ENCODE measurements at places on chromosomes 5 and 9.

DNA sequence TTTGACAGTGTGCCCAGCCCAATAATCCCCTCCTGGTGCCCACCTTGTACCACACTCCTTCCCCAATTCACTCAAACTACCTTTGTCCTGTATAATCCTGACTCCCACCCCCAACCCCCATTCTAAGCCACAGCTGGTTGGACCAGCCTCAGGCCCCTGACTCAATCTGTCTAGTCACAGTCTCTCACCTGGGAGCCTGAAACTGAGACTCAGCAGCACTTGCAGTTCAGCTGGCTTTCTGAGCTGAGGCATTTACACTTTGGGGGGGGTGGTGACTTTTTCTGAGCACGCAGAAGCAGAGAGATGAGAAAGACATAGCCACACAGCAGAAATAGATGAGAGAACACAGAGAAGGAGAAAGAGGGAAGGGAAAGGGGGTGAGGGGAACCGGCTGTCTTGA, 247.3 kb downstream of the MAN2A1 start:
- DNase-seq, result peak; percentile 67

- no peak for DNase-seq
These were observed 323.8 kb downstream of the PRELID2 start for GRCh38 chr5:145511351-145511750.

- no peak for DNase-seq
These were observed 115.1 kb downstream of the BAAT start for GRCh38 chr9:101269591-101270283.

DNA sequence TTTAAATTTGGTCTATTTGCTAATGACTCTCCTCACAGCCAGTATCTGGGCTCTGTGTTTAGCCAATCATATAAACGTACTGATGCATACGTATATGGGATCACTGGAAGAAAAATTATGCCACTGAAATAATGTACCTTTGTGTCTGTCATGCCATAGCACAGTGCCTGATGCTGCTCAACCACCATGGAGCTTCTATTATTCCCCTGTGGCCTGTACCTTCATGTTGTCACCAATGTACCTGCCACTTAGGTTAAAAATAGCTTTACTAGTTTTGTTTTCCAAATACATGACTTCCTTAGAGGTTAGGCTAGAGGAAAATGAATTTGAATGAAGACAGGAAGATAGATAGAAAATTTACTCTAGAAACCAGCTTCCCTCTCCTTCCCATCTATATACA, 34.6 kb downstream of the HACD4 start:
- DNase-seq, result no peak

- DNase-seq, result no peak
These were observed 8.0 kb downstream of the VDAC1 start for GRCh38 chr5:133996683-133997252.

DNA sequence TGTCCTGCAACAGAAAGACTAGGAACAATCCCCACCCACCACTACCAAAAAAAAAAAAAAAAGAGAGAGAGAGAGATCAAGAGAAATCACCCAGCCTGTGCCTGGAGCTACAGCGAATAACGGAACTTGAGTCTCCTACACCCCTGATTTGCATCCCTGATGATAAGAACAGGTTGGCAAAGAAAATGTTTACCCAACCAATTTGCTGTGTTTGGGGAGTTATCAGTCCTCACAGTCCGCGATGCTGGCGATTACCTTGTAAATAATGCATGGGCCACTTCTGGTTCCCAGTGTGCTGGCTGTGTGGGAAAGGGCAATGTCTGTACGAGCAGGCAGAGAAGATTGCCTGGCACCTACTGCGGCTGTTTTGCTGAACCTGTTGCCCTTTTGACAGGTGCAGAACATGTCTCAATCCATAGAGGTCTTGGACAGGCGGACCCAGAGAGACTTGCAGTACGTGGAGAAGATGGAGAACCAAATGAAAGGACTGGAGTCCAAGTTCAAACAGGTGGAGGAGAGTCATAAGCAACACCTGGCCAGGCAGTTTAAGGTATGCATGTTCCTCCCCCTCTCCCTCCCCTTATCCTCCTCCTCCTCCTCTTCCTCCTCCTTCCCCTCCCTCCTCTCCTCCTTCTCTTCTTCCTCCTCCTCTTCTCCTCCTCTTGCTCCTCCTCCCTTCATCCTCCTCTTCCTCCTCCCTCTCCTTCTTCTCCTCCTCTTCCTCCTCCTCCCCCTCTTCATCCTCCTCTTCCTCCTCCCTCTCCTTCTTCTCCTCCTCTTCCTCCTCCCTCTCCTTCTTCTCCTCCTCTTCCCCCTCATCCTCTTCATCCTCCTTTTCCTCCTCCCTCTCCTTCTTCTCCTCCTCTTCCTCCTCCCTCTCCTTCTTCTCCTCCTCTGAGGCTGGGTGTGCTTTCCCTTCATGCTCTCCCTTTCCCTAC, 8.3 kb downstream of the OLFM1 start:
- no peak for DNase-seq

DNA sequence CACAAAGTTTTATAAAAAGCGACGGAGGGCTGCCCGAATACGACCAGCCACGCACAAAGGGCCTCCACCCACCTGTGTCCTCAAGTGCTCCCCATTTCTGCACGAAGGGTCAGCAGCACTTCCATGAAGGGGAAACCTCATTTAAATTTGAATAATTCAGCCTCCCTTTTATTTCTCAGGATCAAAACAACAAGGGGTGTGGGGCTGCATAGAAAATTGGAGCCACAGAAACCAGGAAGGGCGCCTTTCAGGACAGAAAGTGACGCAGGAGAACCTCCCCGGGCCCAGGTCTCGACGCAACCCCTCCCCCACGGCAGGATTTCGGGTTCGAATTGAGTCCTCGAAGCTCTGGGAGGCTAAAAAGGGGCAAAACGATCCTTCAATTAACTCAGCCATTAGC, 2.1 kb downstream of the NRARP start:
- no peak for DNase-seq

DNA sequence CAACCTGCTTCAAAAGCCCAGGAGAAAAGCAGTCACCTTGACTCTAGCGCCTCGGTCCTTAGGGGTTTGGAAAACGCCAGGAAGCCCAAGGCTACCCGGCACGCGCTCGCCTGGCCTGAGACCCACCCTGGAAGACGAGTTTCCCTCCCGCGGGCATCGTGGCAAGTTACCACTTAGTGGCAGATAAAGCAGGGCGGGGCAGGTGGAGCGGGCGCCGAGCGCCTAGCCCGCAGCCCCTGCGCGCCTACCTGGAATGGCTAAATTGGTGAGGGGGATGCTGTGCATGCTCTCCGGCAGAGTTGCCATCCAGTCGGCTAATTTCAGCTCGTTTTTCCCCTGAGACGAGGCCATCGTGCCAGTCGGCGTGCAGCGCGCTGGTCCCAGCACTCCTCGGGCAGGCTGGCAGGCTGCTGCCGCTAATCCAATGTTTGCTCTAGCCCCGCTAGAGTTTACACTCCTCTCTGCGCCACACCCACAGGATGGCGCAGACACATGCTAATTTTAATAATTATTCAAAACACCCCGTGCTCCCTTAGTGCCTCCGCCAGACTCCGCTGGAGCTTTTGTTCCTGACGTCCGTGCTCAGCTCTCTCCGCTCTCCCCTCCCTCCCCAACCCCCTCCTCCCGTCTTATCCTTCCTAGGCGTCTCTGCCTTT, at the start of gene PLCXD3:
Gene PLCXD3 (minus strand): TSS at position 426 of the 656 bp plus-strand sequence. CDS start 75 bp downstream, at position 351.
- DNase-seq, result no peak

GRCh38 chr5:90022711-90023053, 386.9 kb downstream of the CETN3 start:
- no peak for DNase-seq

DNA sequence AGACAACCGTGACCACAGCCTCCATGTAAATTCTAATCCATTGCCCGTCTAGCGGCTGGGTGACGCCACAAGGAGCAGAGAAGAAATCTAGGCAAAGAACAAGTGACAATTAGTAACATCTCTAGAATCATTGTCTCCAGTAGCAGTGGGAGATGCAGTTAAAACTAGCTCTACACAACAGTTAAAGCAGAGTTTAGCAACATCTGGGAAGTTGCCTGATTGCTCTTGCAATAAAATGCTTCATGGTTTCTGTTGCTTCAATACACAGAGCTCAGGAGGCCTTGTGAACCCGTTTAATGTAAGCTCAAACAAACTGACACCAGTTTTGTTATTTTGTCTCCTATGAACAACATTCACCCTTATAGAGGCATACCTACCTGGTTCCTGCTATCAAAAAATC, 369.8 kb upstream of the PDE4D start:
- no peak for DNase-seq

DNA sequence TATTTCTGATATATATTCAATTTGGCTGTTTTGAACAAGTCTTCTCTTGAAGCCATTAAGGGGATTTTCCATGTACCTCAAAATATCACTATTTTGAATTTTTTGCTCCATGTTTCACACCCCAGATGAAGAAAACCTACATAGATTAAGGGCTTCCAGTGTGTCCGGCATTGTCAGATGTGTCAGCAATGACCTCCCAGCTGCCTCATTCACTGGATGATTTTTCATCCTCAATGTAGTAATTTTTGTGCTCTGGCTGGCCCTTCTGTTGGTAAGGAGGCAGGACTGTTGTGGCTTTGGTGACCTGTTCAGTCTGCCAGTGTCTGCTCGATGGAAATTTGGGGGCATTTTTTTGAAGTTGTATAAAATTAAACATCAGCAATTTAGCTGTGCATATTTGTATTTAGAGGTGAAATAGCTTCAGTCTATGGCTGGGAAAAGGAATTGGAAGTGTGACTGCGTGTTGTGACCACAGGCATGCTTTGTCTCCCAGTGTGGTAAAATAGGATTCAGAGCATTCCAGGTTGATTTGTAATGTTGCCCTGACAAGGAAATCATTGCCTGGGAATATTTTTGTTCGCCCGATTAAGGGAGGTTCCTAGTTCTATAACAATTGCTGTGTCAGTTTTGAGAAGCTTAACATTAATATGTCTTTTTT, 312.4 kb downstream of the ARHGEF28 start:
- no peak for DNase-seq

DNA sequence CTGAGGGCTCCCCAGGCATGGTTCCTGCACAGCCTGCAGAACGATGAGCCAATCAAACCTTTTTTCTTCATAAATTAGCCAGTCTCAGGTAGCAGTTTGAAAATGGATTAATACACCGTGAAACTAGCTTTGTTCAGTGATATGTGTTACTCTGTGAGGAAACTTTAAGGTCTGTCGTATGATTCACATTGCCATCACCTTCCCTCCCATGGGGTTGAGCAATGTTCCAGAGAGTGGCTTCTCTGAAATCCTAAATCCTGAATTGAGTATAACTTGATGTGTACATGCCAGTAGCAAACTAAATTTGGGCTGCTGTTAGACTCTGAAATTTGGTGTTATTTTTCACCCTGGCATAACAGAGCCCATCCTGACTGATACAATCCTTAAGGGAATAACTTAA, 866.4 kb upstream of the C9orf72 start:
- DNase-seq, result no peak

GRCh38 chr5:72093824-72094223, 13.5 kb upstream of the MAP1B start:
- DNase-seq, result peak; percentile 4

DNA sequence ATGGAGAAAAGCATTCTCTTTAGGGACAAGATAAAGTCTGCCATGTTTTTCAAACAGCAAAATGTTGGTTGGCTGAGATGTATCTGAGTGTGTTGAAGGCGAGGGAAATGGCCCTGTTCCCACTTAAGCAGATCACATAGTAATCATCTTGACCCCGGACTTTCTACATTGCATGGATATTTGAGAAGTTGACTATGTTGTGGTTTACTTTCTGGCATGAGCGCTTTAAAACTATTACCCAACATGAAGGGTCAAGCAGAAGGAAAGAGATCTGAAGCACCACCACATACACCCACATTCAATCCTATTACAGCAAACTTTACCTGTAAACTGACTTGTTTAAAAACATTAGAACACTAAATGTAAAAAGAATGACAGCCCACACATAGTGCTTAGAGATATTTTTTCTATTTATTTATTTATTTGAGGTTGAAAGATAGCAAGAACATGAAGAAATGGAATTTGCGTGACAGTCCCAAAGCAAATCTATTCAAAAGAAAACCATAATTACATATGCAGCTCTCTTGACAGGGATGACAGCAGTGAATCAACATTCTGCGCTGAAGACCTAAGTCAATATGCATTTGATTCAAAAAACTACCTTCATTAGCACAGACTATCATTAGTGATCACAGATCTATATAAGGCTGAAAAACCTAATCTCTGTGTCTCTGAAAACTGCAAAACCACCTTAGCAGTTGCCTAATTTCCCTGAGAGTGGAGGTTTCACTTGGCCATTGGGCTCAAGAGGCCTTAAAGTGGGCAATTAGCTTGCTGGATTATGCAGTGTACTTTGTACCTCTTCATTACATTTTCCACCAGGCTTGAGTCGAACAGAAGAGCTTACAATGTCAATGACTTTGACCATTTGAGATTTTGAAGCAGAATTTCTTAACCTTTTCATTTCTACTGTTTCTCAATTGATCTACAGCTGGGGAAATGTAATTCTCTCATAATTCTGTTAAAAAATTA, 195.0 kb downstream of the PDE4D start:
- DNase-seq, result no peak

- no peak for DNase-seq
These were observed 39.5 kb downstream of the MACROH2A1 start for GRCh38 chr5:135359374-135360165.

DNA sequence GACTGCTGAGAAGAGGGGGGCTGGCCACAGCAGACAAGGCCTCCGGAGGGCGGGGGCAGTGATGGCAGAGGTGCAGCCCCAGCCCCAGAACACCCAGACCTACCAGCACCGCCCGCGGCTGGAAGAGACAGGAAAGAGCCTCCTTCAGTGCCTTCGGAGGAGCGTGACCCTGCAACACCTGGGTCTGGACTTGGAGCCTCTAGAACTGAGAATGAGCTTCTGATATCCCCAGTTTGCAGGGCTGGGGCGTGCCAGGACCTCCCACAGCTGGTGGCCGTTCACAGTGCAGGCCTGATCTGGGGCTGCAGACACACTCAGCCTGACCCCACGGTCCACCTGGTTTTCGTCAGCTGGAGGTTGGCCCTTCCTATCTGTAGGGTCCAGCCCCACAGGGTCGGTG, 9.1 kb downstream of the LCN10 start:
- no peak for DNase-seq

- DNase-seq, result no peak
These were observed 40.0 kb downstream of the DAPK1 start for GRCh38 chr9:87537625-87538024.

DNA sequence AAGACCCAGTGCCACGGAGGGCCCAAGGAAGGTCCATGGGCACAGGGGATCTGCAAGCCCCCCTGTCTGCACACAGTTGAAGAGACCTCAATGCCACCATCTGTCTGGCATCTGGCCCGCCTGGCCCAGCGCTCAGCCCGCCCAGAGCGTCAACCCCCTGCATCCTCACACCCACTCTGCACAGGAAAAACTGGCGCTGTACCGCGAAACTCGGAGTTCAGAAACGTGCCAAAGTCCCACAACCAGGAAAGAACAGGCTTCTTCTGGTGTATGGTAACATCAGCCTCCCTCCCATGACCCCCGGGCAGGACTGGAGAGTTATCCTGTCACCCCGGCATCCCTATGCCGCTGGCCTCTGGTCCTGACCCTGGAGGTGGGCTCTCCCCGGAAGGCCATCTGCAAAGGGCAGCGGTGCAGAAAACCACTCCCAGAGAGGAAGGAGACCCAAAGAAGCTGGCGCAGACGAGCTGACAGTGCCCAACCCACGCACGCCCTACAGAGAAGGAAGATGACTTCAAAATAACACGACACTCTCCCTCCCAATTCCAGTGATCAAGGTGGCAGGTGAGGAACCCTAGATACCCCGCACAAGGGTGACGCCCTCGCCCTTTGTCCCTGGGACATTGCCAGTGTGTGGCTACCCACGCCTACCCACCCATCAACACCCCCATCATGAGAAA, 18.9 kb downstream of the VAV2 start:
- no peak for DNase-seq
